ENCODE measurements at places on chromosomes 3 and 15. TPM values are rescaled to one million over a fixed set of nuclear protein-coding genes. Genes with fewer than 3 reads are reported as not detected.

GRCh38 chr15:68734881-68735280 is 85.8 kb downstream of the ANP32A start:
- H3K36me3 ChIP-seq, result no peaks in the 10 kb centered on the region
- peaks cover 42% of the 10 kb centered on the region for H3K4me1 ChIP-seq
- H3K4me3 ChIP-seq, result no peak overlapping the region
- H3K27me3 ChIP-seq, result no peaks in the 10 kb centered on the region

- H3K36me3 ChIP-seq, result peaks cover 16% of the 10 kb centered on the region
- peak overlapping the region; percentile 92 for H3K27ac ChIP-seq
- DNase-seq, result no peak
- H3K4me3 ChIP-seq, result peak overlapping the region; percentile 80
- H3K4me1 ChIP-seq, result peaks cover 52% of the 10 kb centered on the region
Observed at GRCh38 chr3:57555306-57555705, 768 bp upstream of the PDE12 start.

DNA sequence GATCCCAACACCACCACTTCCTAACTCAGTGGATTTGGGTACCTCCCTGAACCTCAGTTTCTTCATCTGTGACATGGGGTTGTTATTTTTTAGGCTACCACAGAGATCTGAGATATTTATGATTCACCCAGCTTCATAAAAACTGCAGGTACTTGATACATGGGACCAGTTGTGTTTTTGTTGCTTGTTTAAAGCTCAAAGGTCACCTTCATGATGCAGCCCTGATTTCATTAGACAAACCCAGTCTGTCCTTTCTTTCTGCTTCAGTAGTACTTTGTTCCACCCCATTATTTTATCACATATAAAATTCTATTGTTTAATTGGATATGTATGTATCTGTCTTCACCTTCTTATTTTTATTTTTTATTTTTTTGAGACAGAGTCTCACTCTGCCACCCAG is 57.4 kb upstream of the C15orf61 start:
- no peak for DNase-seq
- H3K4me3 ChIP-seq, result no peak overlapping the region
- H3K4me1 ChIP-seq, result no peaks in the 10 kb centered on the region
- H3K36me3 ChIP-seq, result no peaks in the 10 kb centered on the region

- no peak overlapping the region for H3K4me3 ChIP-seq
- no peak for DNase-seq
- peaks cover 3% of the 10 kb centered on the region for H3K4me1 ChIP-seq
- H3K27ac ChIP-seq, result no peak overlapping the region
- no peaks in the 10 kb centered on the region for H3K36me3 ChIP-seq
Observed at GRCh38 chr3:46659285-46659684, 34.2 kb downstream of the ALS2CL start.

GRCh38 chr3:120399372-120399771 is 50.2 kb upstream of the LRRC58 start:
- no peak for DNase-seq
- H3K4me1 ChIP-seq, result peaks cover 7% of the 10 kb centered on the region
- no peaks in the 10 kb centered on the region for H3K27me3 ChIP-seq

GRCh38 chr3:195116407-195117185 is 154.4 kb downstream of the XXYLT1 start:
- no peak overlapping the region for H3K4me3 ChIP-seq
- H3K27me3 ChIP-seq, result no peaks in the 10 kb centered on the region
- H3K36me3 ChIP-seq, result no peaks in the 10 kb centered on the region

The SPINT1 gene
- 4.8 TPM for polyA plus RNA-seq
